ENCODE measurements at places on chromosomes 11 and 22. TPM values are rescaled to one million over a fixed set of nuclear protein-coding genes. Genes with fewer than 3 reads are reported as not detected.

DNA sequence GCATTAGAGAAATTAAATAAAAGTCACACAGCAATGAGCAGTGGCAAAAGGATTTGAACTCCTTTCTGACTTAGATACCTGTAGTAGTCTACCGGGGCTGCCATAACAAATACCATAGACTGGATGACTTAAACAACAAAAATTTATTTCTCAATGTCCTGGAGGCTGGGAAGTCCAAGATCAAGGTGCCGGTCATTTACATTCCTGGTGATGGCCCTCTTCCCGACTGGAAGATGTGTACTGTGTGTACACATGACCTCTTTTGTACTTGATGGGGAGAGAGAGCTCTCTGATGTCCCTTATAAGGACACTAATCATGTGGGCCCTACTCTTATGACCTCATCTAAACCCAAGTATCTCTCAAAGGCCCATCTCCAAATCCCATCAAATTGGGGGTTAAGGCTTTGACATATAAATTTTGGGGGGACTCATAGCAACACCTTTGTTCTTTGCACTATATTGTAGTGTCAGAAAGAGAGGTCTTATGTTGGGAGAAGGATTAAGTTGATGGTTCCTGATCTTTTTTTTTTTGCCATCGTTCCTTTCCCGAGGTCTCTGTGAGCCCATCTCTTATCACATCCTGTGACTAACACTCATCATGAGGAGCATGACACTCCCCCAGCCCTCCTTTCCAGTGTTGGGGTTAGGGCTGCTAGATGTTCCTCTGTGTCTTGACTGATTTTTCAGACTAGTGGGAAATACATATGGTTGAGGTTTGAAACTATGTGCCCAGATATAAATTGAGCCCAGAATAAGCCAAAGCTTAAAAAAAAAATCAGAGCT lies 104.3 kb downstream of the TRAF6 start:
- H3K27me3 ChIP-seq: no peaks in the 10 kb centered on the region
- peaks cover 1% of the 10 kb centered on the region for H3K36me3 ChIP-seq
- peaks cover 5% of the 10 kb centered on the region for H3K4me1 ChIP-seq
- no peak for DNase-seq
- no peak overlapping the region for H3K4me3 ChIP-seq
- no peak overlapping the region for H3K27ac ChIP-seq

DNA sequence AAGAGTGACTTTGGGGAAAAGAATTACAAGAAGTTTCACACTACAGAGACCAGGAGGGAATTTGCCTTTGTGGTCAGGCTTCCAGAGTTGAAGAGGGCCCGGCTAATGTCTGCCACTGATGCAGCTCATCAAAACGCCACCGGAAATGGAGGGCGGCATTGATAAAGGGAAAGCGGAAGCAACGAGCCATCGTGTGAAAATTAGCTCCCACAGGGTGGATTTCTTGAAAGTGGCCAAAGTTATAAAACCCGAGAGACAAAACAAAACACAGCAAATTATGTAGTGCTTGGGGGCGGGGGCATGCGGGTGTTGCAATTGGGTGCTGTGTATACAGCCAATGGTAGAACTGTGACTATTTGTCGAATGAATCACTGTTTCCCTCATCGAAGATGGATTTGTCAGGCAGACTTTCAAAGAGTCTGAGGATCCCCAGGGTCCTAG lies 113.0 kb downstream of the ADAMTS15 start:
- no peak overlapping the region for H3K4me3 ChIP-seq
- no peak for DNase-seq
- no peaks in the 10 kb centered on the region for H3K27me3 ChIP-seq
- H3K36me3 ChIP-seq: no peaks in the 10 kb centered on the region

GRCh38 chr11:71165771-71166170 lies 86.6 kb downstream of the SHANK2 start:
- DNase-seq: no peak
- no peak overlapping the region for H3K27ac ChIP-seq
- no peaks in the 10 kb centered on the region for H3K4me1 ChIP-seq
- H3K36me3 ChIP-seq: no peaks in the 10 kb centered on the region
- no peak overlapping the region for H3K4me3 ChIP-seq

DNA sequence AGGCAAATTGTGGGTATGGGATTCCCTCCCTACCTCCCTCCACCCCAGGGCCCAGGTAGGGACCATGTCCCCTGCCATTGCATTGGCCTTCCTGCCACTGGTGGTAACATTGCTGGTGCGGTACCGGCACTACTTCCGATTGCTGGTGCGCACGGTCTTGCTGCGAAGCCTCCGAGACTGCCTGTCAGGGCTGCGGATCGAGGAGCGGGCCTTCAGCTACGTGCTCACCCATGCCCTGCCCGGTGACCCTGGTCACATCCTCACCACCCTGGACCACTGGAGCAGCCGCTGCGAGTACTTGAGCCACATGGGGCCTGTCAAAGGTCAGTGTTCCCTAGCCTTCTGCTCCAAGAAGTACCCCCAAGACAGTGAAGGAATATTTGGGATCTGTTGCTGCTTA lies at the start of gene TOMT:
Gene TOMT, plus strand, starts transcription at position 37 of the 400 bp plus-strand sequence. Its CDS starts 28 bp downstream, at position 65.
- H3K36me3 ChIP-seq: no peaks in the 10 kb centered on the region
- H3K4me3 ChIP-seq: no peak within 1 kb of the TSS
- peaks cover 24% of the 10 kb centered on the region for H3K4me1 ChIP-seq
- no peak within 1 kb of the TSS for H3K27ac ChIP-seq

DNA sequence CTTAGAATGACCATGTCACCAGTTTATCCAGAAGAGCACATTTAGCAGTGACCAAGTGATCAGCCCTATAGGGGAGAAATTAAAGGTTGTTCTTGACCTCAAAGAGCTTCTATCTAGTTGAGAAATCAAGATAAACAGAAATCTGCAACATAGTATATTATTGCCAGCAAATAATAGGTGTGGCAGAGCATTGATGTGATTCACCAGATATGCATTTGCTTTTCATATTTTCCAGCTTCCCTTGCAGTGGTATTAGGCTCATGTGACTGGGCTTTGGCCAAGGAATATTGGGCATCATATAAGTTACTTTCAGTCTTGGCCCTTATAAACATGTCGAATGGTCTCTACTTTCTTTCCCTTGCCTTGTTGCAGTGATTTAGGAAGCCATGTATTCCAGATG lies 34.5 kb downstream of the COMMD9 start:
- no peaks in the 10 kb centered on the region for H3K4me1 ChIP-seq
- H3K36me3 ChIP-seq: no peaks in the 10 kb centered on the region
- peaks cover 26% of the 10 kb centered on the region for H3K27me3 ChIP-seq
- DNase-seq: no peak
- H3K4me3 ChIP-seq: no peak overlapping the region

- no peak overlapping the region for H3K4me3 ChIP-seq
- H3K27ac ChIP-seq: peak overlapping the region; percentile 99
- H3K4me1 ChIP-seq: peaks cover 50% of the 10 kb centered on the region
- H3K27me3 ChIP-seq: no peaks in the 10 kb centered on the region
Observed at GRCh38 chr11:68825571-68825970, 16.1 kb downstream of the CPT1A start.

- no peaks in the 10 kb centered on the region for H3K36me3 ChIP-seq
- H3K27me3 ChIP-seq: no peaks in the 10 kb centered on the region
- H3K27ac ChIP-seq: no peak overlapping the region
- no peaks in the 10 kb centered on the region for H3K4me1 ChIP-seq
- DNase-seq: no peak
Observed at GRCh38 chr11:110133160-110133559, 40.0 kb downstream of the ZC3H12C start.

- H3K36me3 ChIP-seq: no peaks in the 10 kb centered on the region
- H3K27me3 ChIP-seq: no peaks in the 10 kb centered on the region
- H3K4me1 ChIP-seq: no peaks in the 10 kb centered on the region
- H3K4me3 ChIP-seq: no peak overlapping the region
- H3K27ac ChIP-seq: no peak overlapping the region
Observed at GRCh38 chr11:42422090-42422489, 889.7 kb upstream of the API5 start.

DNA sequence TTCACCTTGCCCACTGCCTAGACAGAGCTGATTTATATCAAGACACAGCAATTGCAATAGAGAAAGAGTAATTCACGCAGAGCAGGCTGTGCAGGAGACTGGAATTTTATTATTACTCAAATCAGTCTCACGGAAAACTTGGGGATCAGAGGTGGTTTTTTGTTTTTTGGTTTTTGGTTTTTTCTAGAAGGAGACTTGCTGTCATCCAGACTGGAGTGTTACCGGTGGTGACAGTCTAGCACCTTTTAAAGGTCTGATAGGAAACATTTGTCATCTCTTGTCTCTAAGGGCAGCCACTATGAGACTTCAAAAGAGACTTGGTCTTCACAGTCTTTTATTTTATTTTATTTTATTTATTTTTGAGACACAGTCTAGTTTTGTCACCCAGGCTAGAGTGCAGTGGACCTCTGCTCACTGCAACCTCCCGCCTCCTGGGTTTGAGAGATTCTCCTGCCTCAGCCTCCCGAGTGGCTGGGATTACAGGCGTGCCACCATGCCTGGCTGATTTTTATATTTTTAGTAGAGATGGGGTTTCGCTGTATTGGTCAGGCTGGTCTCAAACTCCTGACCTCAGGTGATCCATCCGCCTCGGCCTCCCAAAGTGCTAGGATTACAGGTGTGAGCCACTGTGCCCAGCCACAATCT lies 19.1 kb downstream of the APOBEC3H start:
- no peaks in the 10 kb centered on the region for H3K36me3 ChIP-seq
- DNase-seq: no peak
- H3K27ac ChIP-seq: no peak overlapping the region
- H3K4me1 ChIP-seq: no peaks in the 10 kb centered on the region

DNA sequence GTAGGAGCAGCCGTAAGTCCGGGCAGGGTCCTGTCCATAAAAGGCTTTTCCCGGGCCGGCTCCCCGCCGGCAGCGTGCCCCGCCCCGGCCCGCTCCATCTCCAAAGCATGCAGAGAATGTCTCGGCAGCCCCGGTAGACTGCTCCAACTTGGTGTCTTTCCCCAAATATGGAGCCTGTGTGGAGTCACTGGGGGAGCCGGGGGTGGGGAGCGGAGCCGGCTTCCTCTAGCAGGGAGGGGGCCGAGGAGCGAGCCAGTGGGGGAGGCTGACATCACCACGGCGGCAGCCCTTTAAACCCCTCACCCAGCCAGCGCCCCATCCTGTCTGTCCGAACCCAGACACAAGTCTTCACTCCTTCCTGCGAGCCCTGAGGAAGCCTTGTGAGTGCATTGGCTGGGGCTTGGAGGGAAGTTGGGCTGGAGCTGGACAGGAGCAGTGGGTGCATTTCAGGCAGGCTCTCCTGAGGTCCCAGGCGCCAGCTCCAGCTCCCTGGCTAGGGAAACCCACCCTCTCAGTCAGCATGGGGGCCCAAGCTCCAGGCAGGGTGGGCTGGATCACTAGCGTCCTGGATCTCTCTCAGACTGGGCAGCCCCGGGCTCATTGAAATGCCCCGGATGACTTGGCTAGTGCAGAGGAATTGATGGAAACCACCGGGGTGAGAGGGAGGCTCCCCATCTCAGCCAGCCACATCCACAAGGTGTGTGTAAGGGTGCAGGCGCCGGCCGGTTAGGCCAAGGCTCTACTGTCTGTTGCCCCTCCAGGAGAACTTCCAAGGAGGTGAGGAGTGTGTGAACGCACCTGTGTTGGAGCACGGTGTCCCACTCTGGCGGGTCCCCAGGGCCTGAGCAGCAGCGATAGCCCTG lies at the start of gene TAGLN:
Gene TAGLN, plus strand, starts transcription at position 318 of the 863 bp plus-strand sequence. CDS start 3,644 bp downstream, outside the sequence.
- H3K4me3 ChIP-seq: peak within 1 kb of the TSS; percentile 43
- H3K36me3 ChIP-seq: peaks cover 1% of the 10 kb centered on the region
- no peaks in the 10 kb centered on the region for H3K27me3 ChIP-seq
- H3K4me1 ChIP-seq: peaks cover 11% of the 10 kb centered on the region
- DNase-seq: peak; percentile 76
- H3K27ac ChIP-seq: peak within 1 kb of the TSS; percentile 96

DNA sequence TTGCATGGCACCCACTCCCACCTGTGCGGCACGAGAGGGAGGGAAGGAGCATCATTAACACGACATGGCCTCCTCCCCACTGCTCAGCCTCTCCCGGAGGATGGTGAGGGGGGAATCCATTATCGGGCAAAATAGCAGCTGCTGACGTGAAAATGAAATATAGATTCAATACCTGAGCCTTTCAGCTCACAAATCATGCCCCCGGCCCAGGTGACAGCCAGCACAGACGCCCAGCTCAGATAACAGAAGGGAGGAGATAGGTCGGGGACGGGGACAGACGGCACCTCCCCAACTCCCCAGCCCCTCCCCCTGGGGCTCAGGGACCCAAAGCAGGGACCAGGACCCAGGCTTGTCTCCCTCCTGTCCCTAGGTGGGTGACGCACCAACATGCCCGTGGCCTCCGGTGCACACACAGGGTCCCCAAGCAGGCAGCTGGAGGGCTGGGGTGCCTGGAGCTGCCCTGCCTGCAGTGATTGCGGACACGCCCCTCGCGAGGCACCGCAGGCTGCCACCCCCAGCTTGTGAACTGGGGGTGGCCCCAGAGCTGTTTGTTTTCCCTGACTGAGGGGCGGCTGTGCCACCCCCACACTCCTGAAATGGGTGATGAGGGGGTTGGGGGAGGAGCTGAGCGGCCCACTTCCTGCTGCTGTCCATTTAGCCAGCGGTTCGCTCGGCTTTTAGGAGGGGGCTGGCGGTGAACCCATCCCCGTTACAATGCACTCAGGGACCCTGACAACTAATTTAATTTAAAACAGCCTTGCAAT lies 31.7 kb downstream of the FLRT1 start:
- DNase-seq: no peak
- no peaks in the 10 kb centered on the region for H3K4me1 ChIP-seq
- H3K27me3 ChIP-seq: no peaks in the 10 kb centered on the region
- H3K36me3 ChIP-seq: no peaks in the 10 kb centered on the region

DNA sequence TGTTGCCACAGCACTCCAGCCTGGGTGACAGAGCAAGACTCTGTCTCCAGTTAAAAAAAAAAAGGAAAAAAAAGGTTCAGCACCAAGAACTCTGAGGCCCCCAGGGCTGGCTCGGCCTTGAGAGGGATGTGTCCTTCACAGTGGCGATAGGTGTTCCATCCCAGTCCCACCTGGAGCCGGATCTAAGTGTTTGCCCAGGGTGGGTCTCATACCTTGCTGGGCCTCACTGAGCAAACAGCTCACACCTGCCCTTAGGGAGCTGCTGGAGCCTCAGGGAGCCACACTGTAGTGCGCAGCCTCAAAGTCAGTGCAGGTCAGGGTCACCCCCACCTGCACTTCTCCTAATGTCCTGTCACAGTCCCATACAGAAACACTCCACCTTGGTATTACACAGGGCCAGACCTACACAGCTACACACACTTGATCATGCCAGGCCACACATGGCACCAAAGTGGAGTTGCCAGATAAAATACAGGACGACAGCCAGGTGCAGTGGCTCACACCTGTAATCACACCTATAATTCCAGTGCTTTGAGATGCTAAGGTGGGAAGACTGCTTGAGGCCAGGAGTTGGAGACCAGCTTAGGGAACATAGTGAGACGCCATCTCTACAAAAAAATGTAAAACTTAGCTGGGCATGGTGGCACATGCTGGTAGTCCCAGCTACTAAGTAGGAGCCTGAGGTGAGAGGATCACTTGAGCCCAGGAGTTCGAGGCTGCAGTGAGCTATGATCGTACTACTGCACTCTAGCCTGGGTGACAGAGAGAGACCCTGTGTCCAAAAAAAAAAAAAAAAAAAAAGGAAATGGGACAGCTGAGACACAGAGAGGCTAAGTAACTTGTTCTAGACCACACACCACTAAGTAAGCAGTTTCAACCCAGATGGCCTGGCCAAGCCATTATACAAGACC lies 7.3 kb downstream of the STARD10 start:
- peaks cover 55% of the 10 kb centered on the region for H3K4me1 ChIP-seq
- no peaks in the 10 kb centered on the region for H3K36me3 ChIP-seq
- peak overlapping the region; percentile 85 for H3K27ac ChIP-seq
- H3K4me3 ChIP-seq: no peak overlapping the region

GRCh38 chr11:126821827-126822226 lies 178.7 kb downstream of the KIRREL3 start:
- no peak overlapping the region for H3K4me3 ChIP-seq
- no peaks in the 10 kb centered on the region for H3K27me3 ChIP-seq
- H3K27ac ChIP-seq: no peak overlapping the region

The RRAS2 gene
- 52.1 TPM for total RNA-seq

The PDXP gene
- total RNA-seq: 33.2 TPM

The LRRC56 gene
- 8.4 TPM for total RNA-seq

The MS4A4A gene
- 7.6 TPM for total RNA-seq

The SCGB1A1 gene
- not detected for total RNA-seq

The FOSL1 gene
- 1.2 TPM for total RNA-seq

The OR56A3 gene
- total RNA-seq: not detected

The PANX2 gene
- total RNA-seq: not detected
